ENCODE measurements at places on chromosomes 2 and 18.

DNA sequence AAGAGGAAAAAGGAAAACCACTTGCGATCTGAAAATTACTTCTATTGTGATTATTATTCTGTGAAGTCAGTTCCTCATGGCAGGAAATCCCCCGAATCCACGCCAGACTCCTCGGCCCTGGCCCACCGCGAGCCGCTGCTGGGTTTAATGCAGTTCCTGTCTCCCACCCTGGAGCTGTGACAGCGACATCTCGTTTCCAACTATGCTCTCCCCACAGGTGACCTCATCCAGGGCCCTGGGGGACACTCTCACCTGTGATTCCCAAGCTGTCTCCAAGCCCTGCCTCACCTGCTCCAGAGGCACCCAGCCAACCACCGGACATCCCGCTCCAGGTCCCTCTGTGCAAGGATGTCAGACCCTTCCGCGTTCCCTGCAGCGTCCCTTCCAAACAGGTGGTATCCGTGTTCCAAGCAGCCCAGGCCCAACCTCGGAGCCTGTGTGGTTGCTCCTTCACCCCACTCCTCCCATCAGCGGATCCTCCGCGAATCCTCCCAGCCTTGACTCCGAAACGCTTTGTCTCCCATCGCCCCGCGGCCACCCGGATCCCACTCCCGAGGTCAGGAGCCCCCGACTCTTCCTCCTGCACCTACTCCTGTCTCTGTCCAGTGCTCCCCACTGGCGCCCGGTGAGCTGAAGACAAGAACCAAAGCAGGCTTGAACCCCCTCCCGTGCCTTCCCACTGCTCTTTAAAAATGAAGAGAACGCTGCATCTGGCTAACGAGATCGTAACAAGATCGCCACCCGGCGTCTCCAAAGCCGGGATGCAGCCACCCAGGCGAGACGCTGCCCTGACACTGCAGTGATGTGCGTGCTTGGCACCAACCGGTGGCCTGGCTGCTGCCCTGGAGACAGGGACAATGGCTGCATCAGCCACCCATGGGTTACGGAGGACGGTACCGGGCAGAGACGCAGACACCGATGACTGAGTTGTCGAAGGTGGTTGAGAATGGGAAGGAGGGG is 96.5 kb downstream of the NDUFA10 start:
- DNase-seq: no peak

- DNase-seq: no peak
Measured at GRCh38 chr2:231632559-231633142, 40.0 kb downstream of the TEX44 start.

DNA sequence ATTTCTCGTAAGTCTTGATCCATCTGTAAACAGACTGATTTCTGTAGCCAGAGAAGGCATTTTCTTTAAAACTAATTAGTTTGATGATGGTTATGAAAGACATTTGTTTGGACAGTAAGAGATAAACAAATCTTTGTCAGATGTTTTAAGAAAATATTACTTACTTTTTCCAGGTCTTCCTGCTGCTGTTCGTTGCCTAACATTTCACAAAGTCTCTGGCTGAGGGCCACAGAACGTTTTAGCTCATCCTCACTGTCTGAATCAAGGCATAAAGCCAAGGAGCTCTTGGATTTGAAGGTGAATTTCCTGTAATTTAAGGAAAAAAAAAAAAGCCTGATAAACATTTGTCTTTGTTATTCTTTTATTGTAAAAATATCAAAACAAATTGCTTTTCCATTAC is 57.8 kb downstream of the VIL1 start:
- no peak for DNase-seq

DNA sequence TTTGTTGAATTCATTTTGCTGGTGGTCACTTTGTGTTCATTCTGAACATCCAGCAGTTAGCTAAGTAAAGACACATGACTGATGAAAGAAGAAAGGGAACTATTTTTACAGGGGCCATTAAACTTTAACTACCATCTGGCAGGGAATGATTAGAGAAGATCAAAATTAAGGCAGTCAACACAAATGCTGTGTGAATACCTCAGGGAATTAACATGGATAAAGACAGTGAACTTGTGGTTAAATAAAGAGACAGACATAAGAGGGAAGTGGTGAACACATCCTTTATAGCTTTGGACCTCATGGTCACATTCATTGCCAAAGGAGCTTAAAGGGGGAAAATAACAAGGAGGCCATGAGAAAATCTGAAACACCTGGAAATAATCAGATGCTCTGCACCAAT is 52.6 kb upstream of the ATP5MC3 start:
- DNase-seq: no peak

DNA sequence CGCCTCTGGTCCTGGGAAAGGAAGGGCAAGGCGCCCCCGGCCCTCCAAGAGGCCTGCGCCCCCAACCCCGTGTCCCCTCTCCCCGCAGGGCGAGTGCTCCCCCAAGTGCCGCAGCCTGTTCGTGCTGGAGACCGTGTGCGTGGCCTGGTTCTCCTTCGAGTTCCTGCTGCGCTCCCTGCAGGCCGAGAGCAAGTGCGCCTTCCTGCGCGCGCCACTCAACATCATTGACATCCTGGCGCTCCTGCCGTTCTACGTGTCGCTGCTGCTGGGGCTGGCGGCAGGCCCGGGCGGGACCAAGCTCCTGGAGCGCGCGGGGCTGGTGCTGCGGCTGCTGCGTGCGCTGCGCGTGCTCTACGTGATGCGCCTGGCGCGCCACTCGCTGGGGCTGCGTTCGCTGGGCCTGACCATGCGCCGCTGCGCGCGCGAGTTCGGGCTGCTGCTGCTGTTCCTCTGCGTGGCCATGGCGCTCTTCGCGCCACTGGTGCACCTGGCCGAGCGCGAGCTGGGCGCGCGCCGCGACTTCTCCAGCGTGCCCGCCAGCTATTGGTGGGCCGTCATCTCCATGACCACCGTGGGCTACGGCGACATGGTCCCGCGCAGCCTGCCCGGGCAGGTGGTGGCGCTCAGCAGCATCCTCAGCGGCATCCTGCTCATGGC is 52.4 kb downstream of the SLC66A2 start:
- DNase-seq: no peak

- DNase-seq: no peak
Measured at GRCh38 chr2:36399050-36399449, 43.5 kb downstream of the CRIM1 start.

- no peak for DNase-seq
Measured at GRCh38 chr2:111918383-111918806, 20.0 kb downstream of the MERTK start.

DNA sequence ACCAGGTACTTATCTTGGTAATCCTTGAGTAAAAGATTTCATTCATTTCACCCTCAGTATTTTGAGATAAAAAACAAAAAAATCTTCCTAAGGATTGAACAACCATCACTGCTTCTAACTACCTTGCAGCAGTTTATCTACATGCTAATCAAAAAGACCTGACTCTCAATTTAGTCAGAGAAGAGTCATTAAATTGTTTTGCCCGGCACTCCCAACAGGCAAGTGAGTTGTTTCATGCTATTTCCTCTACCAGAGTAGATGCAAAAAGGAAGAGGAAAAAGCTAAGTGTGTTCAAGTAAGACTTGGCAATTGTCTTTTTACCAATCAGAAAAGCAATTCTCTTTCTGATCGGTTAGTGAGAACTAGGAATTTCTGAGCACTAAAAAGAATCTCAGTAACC is 39.5 kb downstream of the MYO5B start:
- DNase-seq: no peak

- no peak for DNase-seq
Measured at GRCh38 chr2:237128026-237128703, 42.5 kb downstream of the COPS8 start.

DNA sequence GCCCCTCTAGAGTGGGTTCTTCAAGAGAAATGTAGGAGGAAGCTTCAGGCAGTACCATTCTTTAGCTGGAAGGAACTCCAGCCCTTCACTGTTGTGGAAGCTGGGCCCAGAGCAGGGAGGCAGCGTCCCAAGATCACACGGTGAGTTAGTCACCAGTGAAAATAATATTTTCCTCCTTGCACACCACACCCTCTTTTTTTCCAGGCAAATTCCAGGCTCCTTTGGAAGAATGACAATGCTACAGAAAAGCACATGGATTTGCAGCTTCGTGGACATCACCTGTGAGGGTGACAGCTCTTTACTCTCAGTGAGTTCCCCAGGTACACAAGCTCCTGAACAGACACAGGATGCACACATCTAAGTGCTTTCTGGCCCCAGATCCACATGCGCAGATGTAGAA is 157.1 kb downstream of the COL6A3 start:
- DNase-seq: no peak

- DNase-seq: no peak
Measured at GRCh38 chr2:5696945-5697521, 4.8 kb downstream of the SOX11 start.

DNA sequence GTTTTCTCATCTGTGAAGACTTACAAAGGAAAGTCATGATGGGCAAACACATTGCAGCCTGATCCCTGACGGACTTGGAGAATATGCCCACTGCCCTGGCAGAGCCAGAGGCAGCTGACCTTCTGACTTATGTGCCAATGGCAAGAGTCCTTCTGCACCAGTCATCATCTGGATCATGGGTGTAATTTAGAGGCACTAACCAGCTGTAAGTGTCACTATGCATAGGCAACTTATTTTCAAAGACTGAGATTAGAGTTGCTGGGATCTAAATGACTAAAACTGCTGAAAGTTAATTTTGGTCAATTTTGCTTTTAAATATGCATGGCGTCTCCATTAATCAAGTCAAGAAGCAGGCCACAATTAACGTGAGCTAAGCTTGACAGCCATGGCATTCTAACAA is 261.2 kb downstream of the BCL11A start:
- DNase-seq: no peak

- no peak for DNase-seq
Measured at GRCh38 chr2:60470340-60470739, 83.1 kb downstream of the BCL11A start.

DNA sequence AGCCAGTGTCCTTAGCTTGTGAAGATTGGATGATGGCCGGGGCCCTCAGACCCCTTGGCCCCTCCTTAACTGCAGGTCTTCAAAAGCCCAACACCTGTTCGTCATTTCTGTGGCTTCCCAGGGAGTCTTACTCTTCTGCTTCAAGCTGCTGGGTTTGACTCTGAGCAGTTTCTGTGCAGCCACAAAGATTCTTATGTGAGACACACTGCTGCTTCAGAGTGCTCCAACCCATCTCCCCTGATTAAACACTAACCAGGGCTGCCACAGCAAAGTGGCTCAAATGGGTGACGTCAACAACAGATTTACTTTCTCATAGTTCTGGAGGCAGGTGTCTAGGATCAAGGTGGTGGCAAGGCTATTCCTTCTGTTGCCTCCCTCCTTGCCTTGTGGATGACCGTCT is 40.8 kb downstream of the TSN start:
- DNase-seq: no peak

DNA sequence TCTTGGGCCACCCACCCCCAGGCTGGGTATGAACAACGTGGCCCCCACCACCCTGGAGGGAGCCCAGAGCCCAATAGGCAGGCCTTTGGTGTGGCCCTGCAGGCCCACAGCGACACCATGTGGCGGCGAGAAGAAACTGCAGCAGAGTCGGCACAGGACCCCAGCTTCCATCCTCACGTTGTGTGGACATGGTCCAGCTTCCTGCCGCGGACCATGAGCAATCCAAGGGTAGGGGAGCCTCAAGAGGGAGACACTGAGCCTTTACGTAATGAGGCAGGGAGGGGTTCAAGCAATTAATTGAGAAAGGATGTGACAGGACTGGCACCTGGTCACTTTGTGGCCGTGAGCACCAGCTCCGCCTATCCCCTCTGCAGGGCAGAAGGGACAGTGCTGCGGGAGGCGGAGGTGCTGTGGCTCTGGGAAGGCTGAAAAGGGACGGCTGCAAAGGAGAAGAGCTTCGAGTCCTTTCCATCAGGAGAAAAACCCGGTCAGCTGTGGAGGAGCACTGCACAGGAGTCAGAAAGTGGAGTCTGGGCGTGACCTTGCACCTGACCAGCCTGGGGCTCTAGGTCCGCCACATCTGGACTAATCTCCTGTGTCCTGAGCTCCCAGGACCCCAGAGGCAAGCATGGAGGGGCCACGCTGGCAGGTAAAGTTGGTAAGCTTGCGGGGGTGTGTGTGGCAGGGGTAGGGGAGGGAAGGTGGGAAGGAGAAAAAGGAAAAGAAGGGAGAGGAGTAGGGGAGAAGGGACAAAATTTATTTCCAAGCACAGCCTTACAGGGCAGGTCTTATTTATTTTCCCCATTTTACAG is 44.9 kb downstream of the TMEM37 start:
- DNase-seq: peak; percentile 17

DNA sequence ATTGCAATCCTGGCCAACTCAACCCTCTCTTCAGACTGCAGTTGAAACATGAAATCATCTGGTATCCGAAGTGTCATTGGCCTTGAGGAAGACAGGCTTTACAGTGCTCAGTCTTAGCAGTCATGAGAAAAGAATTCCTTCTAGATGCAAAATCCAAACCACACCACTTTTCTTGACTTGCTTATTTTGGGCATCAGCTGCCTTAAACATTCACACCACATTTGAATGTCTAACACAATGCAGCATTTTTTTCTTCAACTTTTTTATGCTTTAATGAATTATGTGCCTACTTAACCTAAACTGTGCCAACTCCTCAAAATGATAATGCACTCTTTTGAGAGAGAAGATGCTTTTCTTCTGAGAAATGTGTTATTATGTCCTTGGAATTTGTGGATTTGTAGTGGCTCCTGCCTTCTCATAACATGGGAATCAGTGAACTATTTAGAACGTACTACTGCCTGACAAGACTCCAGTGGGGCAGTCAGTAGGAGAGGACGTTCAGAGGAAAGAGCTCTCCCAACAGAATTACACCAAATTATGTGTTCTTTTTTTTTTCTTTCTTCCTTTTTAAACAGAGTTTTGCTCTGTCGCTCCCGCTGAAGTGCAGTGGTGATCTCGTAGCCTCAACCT is 3.2 kb upstream of the FAM98A start:
- no peak for DNase-seq

DNA sequence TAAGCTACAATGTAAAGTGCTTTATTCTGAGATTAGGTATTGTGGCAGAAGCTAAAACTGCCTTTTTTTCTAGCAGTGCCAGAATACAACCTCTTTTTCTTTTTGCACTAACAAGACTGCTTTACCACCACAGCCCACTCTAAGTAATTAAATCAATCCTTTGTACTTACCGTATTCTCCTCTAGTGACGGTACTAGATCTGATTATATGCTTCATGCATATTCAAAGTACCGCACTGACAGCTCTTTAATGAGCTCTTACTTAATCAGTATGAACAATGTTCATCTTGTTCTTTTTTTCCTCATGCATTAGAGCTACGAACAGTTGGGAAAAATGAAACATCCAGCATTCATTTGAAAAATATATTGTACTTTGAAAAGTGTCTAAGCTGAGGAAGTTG is 16.1 kb upstream of the OTX1 start:
- no peak for DNase-seq

DNA sequence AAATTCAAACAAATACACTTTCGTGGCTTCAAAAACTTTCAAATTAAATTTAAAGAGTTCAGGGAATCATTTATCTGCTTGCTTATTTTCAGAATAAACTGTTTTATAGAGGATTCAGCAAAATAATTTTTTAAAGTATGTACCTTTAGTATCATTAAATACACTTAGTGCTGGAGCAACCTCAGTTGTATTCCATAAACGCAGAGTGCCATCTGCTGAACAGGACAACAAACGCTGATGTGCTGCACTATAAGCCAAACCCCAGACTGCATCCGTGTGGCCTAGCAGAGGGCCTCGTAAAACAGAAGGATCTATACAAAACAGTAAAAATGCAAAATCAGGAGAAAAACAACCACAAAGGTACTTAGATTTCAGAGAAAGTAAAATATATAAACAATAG is 108.6 kb downstream of the STRN start:
- DNase-seq: no peak
